ENCODE measurements at places on chromosomes 7 and 10.

- H3K27me3 ChIP-seq: no peaks in the 10 kb centered on the region
- H3K36me3 ChIP-seq: no peaks in the 10 kb centered on the region
- H3K4me1 ChIP-seq: peaks cover 22% of the 10 kb centered on the region
- no peak for DNase-seq
Observed at GRCh38 chr7:101687791-101688182, 58.7 kb upstream of the MYL10 start.

GRCh38 chr7:27010068-27010467 is 85.7 kb downstream of the HOXA1 start:
- no peak for DNase-seq
- no peaks in the 10 kb centered on the region for H3K4me1 ChIP-seq
- no peaks in the 10 kb centered on the region for H3K27me3 ChIP-seq

- no peak overlapping the region for H3K4me3 ChIP-seq
- no peaks in the 10 kb centered on the region for H3K27me3 ChIP-seq
- no peak for DNase-seq
- H3K4me1 ChIP-seq: no peaks in the 10 kb centered on the region
Observed at GRCh38 chr7:146591976-146592375, 475.4 kb downstream of the CNTNAP2 start.

- H3K36me3 ChIP-seq: no peaks in the 10 kb centered on the region
- peaks cover 17% of the 10 kb centered on the region for H3K4me1 ChIP-seq
- H3K27ac ChIP-seq: peak overlapping the region; percentile 72
Observed at GRCh38 chr7:17617380-17617779, 318.9 kb downstream of the AHR start.

DNA sequence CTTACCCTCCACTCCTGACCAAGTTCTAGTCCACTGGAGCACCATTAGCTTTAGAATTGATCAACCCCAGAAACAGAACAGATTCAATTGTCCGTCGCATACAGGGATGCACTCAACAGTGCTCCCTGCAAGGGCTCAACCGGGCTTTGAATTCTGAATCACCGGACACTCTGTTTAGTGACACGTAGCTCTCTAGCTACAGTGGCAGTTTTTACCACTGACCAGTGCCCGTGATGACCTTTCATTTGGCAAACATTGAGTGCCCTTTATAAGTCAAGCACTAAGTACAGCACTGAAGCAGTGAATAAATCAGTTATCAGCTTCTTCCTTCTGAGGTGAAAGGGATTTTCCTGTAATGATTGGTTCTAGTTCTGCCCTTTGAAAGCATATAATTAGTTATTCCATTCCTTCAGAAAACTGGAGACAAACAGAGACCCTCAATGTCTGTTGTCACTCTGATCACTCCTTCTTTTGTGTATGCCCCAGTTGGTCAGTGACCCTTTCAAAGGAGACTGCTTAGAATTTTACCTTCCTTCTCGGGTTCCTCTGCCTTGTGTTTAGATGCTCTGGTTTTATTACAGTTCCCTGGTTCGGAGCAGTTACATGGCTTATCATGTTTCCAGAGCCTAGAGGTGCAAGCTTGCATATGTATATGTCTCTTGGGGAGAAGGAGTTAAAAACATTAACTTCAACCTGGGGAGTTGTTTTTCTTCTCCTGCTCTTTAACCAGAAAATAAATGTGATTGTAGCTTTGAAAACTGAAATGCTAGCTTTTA is 68.9 kb downstream of the ZNF365 start:
- no peaks in the 10 kb centered on the region for H3K36me3 ChIP-seq
- no peak overlapping the region for H3K4me3 ChIP-seq
- H3K27ac ChIP-seq: no peak overlapping the region

DNA sequence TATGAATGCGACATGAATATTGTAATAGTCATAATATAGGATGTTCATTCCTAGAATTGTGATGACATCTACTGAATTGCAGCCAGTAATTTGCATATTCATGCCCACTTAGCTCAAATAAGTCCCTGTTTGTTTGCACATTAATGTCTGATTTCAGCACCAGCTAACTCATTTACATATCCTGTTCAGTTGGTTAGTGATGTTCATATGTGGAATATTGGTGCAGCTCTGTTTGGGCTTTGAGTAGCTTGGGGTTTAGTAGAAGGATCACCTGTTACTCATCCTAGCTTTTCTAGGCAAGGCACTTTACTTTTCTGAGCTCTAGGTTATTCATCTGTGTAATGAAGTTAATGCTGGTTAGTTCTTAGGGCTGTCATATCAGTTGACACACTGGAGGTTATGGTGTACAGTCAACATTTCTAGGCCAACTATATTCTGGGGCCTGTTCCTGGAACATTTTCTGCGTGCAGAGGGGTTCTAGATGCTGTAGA is 238.4 kb downstream of the EXOC4 start:
- no peak overlapping the region for H3K4me3 ChIP-seq
- no peaks in the 10 kb centered on the region for H3K27me3 ChIP-seq
- no peaks in the 10 kb centered on the region for H3K36me3 ChIP-seq

DNA sequence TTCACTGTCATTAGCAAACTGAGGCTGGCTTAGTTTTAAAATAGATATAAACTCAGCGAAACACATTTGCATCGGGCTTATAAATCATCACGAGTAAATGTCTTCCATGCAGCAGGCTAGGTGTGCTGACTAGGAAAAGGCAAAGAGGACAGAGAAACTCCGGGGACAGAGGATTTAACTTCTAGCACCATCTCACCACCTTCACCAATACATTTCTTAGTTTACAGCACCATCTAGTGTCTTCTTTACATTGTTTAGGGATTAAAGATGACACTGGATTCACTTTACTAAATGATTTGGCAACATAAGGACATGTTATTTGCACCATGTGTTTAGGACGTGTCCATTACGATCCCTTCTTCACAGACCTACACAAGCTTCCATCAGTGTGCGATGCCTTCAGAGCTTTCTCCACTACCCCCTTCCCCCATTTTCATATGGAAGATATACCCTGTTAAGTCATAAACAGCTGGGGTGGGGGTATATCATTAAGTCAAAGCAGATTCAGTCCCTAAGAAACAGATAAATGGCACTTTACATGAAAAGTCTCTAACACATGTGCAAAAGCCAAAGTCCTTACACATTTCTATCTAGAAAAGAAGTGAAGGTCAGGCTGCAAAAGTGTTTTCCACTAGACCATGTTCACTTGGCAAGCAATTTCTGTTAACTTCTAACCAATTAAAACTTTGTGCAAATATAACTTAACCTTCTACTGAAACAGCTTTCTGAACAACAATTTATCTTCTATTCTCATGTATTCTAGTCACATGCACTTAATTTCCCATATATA is 103.3 kb downstream of the GRB10 start:
- no peak overlapping the region for H3K4me3 ChIP-seq
- H3K36me3 ChIP-seq: no peaks in the 10 kb centered on the region
- H3K4me1 ChIP-seq: peaks cover 11% of the 10 kb centered on the region

- peak overlapping the region; percentile 82 for H3K27ac ChIP-seq
- no peaks in the 10 kb centered on the region for H3K27me3 ChIP-seq
- H3K36me3 ChIP-seq: peaks cover 19% of the 10 kb centered on the region
- peaks cover 14% of the 10 kb centered on the region for H3K4me1 ChIP-seq
Observed at GRCh38 chr10:113073549-113074189, 123.6 kb downstream of the TCF7L2 start.

DNA sequence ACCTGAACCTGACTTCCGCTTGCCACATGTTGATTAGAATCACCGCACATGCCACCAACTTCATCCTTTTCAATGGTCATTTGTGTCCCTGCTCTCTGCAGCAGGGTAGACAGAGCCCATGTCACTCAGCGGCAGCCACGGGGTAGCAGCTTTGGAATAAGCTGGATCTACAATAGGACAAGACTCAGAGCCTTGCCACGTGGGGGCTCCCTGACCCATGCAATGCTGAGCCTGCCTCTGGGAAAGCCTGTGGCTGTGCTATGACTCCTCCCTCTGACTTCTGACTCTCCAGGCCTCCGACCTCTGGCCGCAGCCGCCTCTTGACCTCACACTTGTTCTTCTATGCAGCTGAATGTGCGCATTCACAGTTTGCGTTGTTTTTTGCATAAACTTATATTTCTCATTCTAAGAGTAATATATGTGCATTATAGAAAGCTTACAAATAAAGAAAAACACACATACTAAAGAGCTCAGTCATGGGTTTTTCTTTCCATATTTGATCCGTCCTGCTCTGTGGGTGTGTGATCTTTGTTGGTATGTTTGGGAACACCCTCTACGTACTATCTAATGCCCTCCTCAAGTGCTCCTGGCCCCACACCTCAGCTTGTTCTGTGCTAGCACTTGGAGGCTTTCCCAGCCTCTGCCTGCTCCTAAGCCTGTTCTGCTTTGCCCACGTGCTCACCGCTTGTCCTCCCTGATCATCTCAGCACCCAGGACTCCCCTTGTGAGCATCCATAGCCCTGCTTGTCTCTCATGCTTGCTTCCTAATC is 198.0 kb upstream of the MKI67 start:
- peak; percentile 36 for DNase-seq
- H3K27ac ChIP-seq: no peak overlapping the region
- no peaks in the 10 kb centered on the region for H3K4me1 ChIP-seq

- peak overlapping the region; percentile 27 for H3K4me3 ChIP-seq
- no peak for DNase-seq
- no peaks in the 10 kb centered on the region for H3K36me3 ChIP-seq
- no peak overlapping the region for H3K27ac ChIP-seq
Observed at GRCh38 chr7:150631084-150631826, 930 bp downstream of the GIMAP6 start.

DNA sequence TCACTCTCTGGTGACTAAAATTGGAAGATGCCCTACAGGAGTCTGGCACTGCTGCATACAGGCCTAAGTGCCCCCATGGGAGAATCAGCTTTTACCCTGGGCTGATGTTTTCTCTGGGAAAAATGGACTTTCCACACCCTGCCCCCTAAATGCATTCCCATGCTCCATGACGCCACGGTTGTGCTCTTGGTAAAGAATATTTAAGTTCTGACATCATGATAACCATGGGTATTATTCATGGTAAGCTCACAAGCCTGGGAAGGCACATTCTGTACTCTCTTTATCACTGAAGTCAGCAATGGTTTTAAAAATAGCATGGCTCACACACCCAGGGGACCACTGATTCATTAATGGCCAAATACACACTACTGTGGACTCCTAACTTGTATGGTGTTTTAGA is 43.4 kb downstream of the HIPK2 start:
- DNase-seq: no peak
- no peaks in the 10 kb centered on the region for H3K27me3 ChIP-seq
- H3K4me3 ChIP-seq: no peak overlapping the region

- peak overlapping the region; percentile 89 for H3K4me3 ChIP-seq
- H3K27me3 ChIP-seq: no peaks in the 10 kb centered on the region
- H3K27ac ChIP-seq: peak overlapping the region; percentile 98
- H3K36me3 ChIP-seq: peaks cover 32% of the 10 kb centered on the region
- DNase-seq: no peak
- H3K4me1 ChIP-seq: peaks cover 9% of the 10 kb centered on the region
Observed at GRCh38 chr10:72353965-72354355, 759 bp downstream of the DNAJB12 start.

- no peaks in the 10 kb centered on the region for H3K4me1 ChIP-seq
- H3K27ac ChIP-seq: no peak overlapping the region
- H3K27me3 ChIP-seq: no peaks in the 10 kb centered on the region
- no peak for DNase-seq
Observed at GRCh38 chr7:4269086-4269485, 413.0 kb upstream of the FOXK1 start.
